ENCODE measurements at places on chromosomes 3 and 15. TPM values are rescaled to one million over a fixed set of nuclear protein-coding genes. Genes with fewer than 3 reads are reported as not detected.

NPAP1 gene
- total RNA-seq, result not detected

GHSR gene
- not detected for total RNA-seq

LRRN1 gene
- 7.7 TPM for total RNA-seq

CILP gene
- not detected for total RNA-seq

KCNAB1 gene
- total RNA-seq, result 0.26 TPM

VPS8 gene
- total RNA-seq, result 36.6 TPM

OCA2 gene
- not detected for total RNA-seq

STAC gene
- 1.2 TPM for total RNA-seq

XXYLT1 gene
- total RNA-seq, result 46.6 TPM

BBS4 gene
- 16.6 TPM for total RNA-seq

SLC49A4 gene
- 49.5 TPM for total RNA-seq

ANKRD63 gene
- not detected for total RNA-seq

FEZF2 gene
- total RNA-seq, result not detected

VPS33B gene
- 7.6 TPM for total RNA-seq

TMEM89 gene
- not detected for total RNA-seq

CCRL2 gene
- not detected for total RNA-seq

PLCH1 gene
- total RNA-seq, result 0.50 TPM

ALS2CL gene
- 5.4 TPM for total RNA-seq

TTLL13 gene
- not detected for total RNA-seq

CYP19A1 gene
- not detected for total RNA-seq

CCNB2 gene
- total RNA-seq, result 118 TPM

CSTA gene
- not detected for total RNA-seq

CD86 gene
- total RNA-seq, result not detected

PRRT3 gene
- total RNA-seq, result 3.4 TPM

MAP6D1 gene
- 4.6 TPM for total RNA-seq

ITIH1 gene
- not detected for total RNA-seq

ELL3 gene
- total RNA-seq, result 6.1 TPM

PLA2G4E gene
- not detected for total RNA-seq

RAB11A gene
- 277 TPM for total RNA-seq

CPLX3 gene
- total RNA-seq, result not detected

TRPM1 gene
- total RNA-seq, result 0.05 TPM

GCSAM gene
- not detected for total RNA-seq

UBE2E2 gene
- 9.5 TPM for total RNA-seq

CD47 gene
- total RNA-seq, result 145 TPM

TGM5 gene
- 0.14 TPM for total RNA-seq

C2CD4A gene
- 0.26 TPM for total RNA-seq
